Motor neuron (in vitro differentiated cells): ENCODE measurements at places on chromosomes 13 and 19. TPM values are rescaled to one million over a fixed set of nuclear protein-coding genes. Genes with fewer than 3 reads are reported as not detected.

DNA sequence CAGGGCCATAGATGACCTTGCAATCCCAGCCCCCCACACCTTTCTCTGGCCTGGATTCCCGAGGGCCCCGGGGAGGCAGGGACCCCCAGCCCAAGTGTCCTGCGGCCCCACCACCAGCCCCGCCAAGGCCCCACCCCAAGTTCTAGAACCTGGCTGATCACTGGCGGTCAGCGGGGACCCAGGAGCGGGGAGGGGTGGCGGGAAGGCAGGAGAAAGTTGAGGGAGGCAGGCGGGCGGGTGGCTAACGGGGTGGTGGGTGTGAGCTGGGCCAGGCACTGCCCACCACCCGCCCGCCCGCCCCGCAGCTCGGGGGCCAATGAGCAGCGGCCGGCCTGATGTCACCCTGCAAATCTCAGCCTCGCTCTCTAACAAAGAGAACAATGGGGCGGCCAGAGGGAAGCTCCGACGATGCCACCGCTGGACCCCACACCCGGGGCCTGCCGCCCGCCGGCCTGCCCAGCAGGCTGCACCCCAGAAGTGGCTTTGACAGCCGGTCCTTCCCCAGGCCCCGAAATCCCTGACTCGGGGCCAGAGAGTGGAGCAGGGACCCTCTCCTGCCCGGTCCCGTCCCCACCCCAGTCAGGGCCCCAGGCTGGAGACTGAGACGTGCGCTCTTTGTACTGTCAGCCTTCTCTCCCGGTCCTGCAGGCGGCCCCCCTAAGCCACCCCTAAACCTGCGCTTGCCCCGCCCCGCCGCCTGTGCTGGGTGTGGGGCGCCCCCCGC lies 1.6 kb downstream of the MEX3D start:
- peak; percentile 86 for ATAC-seq

DNA sequence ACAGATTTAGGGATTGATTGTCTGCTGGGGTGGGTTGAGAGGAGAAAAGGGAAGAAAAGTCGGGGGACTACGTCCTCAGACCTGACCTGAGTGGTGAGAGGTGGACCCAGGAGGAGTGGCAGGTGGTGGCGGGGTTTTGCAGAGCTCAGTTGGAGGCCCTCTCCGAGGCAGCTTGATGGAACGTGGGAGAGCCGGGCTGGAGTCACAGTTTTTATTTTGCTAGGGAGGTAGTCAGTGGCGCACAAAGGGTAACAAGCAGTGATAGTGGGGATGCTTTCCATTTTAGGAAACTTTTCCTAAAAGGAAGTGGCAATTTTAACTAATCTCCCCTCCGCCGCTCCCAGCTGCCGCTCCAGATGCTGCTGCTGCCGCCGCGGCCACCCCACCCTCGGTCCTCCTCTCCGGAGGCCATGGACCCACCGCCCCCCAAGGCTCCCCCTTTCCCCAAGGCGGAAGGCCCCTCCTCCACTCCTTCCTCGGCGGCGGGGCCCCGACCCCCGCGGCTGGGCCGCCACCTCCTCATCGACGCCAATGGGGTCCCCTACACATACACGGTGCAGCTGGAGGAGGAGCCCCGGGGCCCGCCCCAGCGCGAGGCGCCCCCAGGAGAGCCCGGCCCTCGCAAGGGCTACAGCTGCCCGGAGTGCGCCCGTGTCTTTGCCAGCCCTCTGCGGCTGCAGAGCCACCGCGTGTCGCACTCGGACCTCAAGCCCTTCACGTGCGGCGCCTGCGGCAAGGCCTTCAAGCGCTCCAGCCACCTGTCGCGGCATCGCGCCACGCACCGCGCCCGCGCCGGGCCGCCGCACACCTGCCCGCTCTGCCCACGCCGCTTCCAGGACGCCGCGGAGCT lies 1.1 kb upstream of the ZNF581 start:
- ATAC-seq = peak; percentile 6

- ATAC-seq = no peak
Observed at GRCh38 chr13:19772306-19772705, 10.4 kb downstream of the PSPC1 start.

GRCh38 chr13:112991609-112992008 lies 22.6 kb downstream of the MCF2L start:
- ATAC-seq = no peak

The CDX2 gene
- total RNA-seq = 1.2 TPM in 1 of 2 replicates, not detected in the other

The EPS8L1 gene
- total RNA-seq = 4.7 and 8.1 TPM in 2 replicates

GRCh38 chr13:112969692-112970338 lies 801 bp downstream of the MCF2L start:
- ATAC-seq = no peak

The SULT2A1 gene
- total RNA-seq = 0.25 TPM in 1 of 2 replicates, not detected in the other

The FFAR2 gene
- 0.15 and 0.22 TPM in 2 replicates for total RNA-seq

- no peak for ATAC-seq
Observed at GRCh38 chr19:56405062-56405461, 930 bp downstream of the ZNF583 start.

DNA sequence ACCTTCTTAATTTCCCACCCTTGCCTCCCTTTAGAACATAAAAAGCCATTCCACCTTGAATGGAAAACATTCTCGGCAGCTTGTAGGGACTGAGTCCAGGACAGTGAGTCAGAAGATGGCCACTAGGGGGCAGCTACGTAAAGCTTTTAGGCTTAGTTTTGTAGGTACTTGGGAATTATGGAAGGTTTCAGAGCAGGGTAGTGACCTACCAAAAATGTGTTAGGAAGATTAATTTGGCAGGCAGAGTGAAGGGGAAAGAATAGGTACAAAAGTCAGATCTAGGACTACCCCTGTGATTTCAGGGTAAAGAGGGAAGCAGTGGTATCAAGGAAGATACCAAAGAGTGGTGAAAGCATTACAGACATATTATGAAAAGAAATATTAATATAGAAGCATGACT lies 198.4 kb downstream of the NDFIP2 start:
- ATAC-seq = no peak

The CEACAM1 gene
- total RNA-seq = 3.7 and 3.8 TPM in 2 replicates

- ATAC-seq = no peak
Observed at GRCh38 chr13:75452564-75452963, 29.4 kb downstream of the TBC1D4 start.

DNA sequence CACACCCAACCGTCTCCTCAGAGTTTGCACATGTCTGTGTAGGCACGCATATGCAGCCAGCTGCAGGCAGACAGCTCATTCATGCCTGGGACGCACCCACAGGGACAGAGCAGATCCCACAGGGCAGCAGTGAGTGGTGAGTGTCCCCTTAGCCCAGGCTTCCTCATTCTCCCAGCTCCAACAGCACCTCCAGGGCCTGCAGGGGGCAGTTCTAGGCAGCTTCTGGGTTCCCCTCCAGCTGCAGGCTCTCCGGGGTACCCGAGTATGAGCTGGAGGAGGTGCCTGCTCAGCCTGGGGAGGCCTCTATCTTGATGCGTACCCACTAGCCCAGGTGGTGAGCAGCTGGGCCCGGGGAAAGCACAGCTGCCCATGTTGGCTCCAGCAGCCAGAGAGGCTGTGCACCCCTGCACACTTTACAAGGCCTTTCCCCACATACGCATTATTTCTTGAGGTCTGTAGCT lies 1.3 kb upstream of the SHANK1 start:
- ATAC-seq = no peak

The ZNF442 gene
- 11.3 and 12.9 TPM in 2 replicates for total RNA-seq

DNA sequence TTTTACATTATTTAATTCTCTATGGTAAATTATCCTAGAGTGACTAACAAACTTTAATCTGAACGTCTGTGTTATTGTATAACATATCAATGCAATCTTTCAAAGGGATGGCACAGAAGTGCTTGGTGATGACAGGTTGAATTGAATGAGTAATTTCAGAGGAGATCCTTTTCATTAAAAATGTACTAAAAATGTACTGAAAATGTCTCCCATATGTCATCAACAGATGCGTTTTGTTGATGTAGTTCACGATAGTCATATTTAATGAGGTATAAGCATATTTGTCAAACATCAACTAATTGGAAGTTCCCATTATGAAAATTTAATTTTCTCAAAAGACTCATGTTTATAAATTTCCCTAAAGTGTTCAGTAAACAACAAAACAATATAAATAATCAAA lies 1434.7 kb upstream of the PCDH20 start:
- ATAC-seq = no peak

DNA sequence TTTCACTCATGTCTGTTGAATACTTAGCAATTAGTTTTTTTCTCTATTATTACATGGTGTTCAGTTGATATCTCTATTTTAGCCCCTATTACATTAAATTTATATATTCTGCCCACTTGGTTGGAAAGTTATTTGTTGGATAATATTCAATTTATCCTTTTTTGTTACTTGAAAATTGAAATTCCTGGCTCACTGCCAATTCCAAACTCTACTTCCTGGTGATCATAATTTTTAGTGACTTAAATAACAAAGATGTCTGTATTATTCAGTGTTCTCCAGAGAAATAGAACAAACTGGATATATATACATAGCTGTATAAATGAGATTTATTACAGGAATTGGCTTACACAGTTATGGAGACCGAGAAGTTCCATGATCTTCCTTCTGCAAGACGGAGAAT lies 93.6 kb downstream of the GPC5 start:
- ATAC-seq = no peak

The ZNF491 gene
- 5.7 TPM in 2 replicates for total RNA-seq

GRCh38 chr19:28880735-28881401 lies 332.1 kb downstream of the UQCRFS1 start:
- ATAC-seq = no peak

DNA sequence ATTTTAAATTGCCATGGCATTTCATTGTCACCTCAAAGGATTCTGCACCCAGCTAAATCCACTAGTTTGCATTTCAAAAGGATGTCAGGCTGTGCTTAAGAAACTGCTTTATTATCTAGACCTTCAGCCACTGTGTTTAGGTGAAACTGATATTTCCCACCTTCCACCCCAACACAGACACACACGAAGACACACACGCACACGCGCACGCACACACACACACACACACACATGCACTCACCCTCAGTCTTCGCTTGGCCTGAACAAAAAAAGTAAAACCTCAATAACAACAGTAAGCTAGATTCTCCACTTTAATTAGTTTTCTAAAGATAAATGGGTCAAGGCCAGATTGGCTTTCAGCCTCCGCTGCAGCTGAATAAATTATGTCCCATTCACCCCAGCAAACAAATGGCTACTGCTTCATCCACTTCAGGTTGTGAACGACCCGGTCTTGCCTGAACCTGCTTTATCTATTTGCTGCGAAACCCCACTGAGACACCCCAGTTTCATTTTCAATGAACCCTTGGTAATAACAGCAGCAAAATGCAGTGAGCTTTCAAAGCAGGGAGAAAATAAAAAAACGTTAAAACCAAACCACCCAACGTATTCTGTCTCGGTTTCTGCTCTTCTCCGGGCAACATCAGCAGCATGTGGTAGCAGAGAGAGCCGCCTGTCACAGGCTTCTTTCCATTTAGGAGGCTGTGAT lies 166.8 kb downstream of the DCT start:
- peak; percentile 80 for ATAC-seq

The DMPK gene
- total RNA-seq = 25.4 and 29.8 TPM in 2 replicates

- no peak for ATAC-seq
Observed at GRCh38 chr13:99376132-99376531, 68.9 kb upstream of the GPR183 start.

DNA sequence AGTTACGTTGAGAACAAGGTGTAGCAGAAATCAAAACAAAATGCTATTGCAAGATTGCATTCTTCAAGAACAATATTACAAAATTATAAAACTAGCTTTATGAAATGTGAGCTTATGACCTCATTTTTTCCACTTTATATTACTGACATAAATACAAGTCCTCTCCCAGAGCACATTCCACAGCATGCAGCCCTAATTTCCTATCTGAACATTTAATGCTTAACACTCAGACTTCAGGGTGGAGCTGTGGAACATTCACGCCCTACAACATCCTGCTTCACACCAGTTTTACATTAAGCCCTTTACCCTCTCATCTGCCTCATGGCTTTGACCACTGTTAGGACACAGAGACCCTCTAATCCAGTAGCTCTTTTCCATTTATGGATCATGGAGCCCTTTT lies 65.5 kb downstream of the EPSTI1 start:
- no peak for ATAC-seq

- ATAC-seq = peak; percentile 82
Observed at GRCh38 chr13:104571161-104571892, 1505.1 kb upstream of the SLC10A2 start.

The KL gene
- total RNA-seq = 0.05 and 0.06 TPM in 2 replicates

GRCh38 chr13:41389580-41389979 lies 67.8 kb upstream of the RGCC start:
- ATAC-seq = no peak

DNA sequence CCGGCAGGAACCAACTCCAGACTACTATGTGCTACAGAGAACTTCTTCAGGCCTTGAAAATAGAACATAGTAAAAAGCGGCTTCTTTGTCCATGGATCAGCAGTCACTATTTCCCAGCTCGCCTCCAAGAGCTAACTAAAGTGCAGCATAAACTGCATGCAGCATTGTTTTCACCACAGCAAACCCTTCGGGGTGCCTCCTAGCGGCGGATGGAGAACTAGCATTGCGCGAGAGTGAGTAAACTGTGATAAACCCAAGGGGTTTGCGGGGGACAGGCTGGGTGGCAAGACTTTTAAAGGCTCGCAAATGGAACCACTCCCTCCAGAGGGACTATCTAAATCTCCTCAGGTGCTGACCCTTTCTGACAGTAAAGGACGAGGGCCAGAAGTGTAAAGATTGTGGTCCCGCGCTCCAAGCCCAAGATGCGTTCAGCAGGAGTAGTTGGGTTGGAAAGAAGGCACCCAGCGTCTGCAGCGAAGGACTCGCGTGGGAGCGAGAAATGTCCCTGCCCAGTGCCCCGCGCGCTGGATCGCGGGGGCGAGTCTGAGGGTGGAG lies 21.5 kb upstream of the SGCG start:
- ATAC-seq = peak; percentile 52

- ATAC-seq = no peak
Observed at GRCh38 chr19:32460476-32460875, 54.9 kb downstream of the DPY19L3 start.

The ZNF99 gene
- 0.05 and 0.13 TPM in 2 replicates for total RNA-seq

- ATAC-seq = no peak
Observed at GRCh38 chr19:35291259-35291658, 702 bp upstream of the MAG start.

The OVOL3 gene
- total RNA-seq = not detected in 2 replicates

The MTUS2 gene
- 9.6 TPM in 2 replicates for total RNA-seq

DNA sequence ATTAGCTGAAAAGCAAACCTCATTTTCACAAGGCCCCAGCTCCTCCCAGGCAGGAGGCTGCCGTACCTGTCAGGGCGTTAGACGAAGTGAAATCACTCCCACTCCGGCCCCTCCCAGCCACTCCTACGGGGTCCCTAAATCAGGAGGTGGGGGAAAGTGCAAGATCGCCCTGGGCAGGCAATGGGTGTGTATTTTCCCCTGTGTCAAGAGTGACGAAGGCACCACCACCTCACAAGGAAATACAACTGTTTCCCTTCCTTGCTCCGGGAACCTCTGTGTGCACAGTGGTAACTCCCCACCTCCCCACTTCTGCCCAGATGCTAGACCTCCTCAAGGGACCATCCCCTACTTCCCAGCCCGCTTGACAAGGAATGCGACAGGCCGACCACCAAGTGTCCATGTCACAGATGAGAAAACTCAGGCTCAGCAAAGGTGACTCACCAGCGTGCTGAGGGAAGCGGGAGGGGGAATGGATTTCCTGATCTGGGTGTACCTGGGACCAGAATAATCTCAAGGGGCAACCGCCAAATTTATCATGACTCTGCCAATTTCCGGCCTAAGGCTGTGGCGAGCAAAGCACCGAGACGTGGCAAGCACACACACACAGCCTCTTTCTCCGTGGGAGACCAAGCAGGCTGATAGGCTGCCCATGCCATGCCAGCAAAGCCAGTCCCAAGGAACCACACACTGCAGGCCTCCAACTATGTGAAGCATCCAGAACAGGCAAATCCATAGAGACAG lies 7.3 kb downstream of the PPP6R1 start:
- no peak for ATAC-seq

GRCh38 chr19:20167020-20167644 lies at the start of gene ZNF486:
ZNF486 (plus strand) TSS chr19:20167214; CDS start chr19:20167331, 117 bp downstream.
- peak; percentile 95 for ATAC-seq

GRCh38 chr13:106424805-106425204 lies 110.7 kb downstream of the EFNB2 start:
- no peak for ATAC-seq
